ENCODE measurements at places on chromosomes 7 and 10. TPM values are rescaled to one million over a fixed set of nuclear protein-coding genes. Genes with fewer than 3 reads are reported as not detected.

Gene NUTM2E
- not detected for total RNA-seq

Gene TAS2R40
- total RNA-seq: not detected

DNA sequence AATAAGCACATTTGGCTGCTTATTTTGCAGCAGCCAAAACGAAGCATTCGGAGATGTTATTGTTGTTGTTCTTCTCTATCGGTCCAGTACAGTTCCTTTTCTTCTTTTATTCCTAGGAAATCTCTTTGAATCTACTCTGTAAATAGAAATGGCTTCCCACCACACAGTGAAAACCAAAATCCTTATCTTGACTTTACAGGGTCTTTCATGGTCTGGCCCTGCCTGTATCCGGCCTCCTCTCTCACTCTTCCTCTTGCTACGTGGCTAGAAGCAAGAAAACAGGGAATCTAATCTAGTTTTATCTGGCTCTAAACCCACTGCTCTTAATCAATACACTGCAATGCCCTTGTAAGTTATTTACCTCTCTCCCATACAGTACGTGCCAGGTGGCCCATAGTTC, 926.0 kb upstream of the C7orf33 start:
- DNase-seq: no peak

DNA sequence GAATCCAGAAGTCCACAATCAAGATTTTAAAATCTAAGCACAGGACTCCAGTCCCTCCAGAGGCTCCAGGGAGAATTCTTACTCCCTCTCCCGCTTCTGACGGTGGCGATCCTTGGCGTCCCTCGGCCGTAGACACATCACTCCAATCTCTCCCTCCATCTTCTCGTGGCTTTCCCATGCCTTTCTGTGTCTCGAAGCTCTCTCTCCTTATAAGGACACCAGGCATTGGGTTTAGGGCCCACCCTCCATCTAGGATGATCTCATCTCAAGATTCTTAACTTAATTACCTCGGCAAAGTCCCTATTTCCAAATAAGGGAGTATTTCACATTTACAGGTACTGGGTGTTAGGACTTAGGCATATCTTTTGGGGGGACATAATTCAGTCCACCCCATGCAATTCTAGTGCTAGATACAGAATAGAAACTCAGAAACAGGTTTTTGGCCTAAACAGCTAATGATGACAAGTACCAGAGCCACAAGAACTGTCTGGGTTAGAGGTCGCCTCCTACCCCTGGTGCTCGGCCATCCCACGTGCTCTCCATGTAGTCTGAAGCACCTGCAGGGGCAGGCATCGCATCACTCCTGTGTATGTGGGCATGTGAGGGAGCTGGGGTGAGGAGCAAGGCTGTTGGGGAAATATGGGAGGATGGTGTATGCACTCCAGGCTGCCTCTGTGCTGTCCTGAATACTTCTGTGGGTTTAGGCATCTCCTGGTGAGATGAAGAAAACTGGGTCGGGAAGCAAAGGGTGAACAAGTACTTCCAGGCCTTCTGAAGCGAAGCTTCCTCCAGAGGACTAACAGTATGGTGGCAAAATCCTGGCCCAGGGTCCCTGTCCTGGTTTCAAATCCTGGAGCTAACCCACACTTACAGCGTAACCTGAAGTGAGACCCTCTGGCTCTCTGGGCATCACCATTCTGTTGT, 298.3 kb upstream of the ZMIZ1 start:
- peak; percentile 81 for DNase-seq

DNA sequence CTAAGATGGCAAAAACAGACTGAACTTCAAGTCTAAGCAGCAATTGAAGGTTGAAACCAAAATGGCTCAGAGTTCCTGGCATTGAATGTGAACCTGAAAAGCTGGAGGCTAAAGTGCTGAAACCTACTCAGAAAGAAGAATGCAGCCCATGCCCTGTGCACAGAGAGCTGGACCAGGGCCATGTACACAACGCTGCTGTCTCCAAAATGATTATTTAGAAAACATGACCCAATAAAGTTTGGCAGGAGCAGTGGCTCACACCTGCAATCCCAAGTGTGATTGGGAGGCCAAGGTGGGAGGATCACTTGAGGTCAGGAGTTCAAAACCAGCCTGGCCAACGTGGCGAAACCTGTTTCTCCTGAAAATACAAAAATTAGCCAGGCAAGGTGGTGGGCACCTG, 158.9 kb downstream of the AKR1D1 start:
- no peak for DNase-seq

- DNase-seq: no peak
Observed at GRCh38 chr7:127877951-127878350, 153.3 kb downstream of the LRRC4 start.

GRCh38 chr7:22292531-22292930, 64.4 kb downstream of the RAPGEF5 start:
- no peak for DNase-seq

GRCh38 chr7:158001621-158002320, 585.9 kb downstream of the PTPRN2 start:
- DNase-seq: no peak

All from osteoblast (primary cell).